ENCODE measurements at places on chromosomes 11 and 22.
A peak's percentile ranks its signal among the peaks of the same experiment; 100 is the strongest.

DNA sequence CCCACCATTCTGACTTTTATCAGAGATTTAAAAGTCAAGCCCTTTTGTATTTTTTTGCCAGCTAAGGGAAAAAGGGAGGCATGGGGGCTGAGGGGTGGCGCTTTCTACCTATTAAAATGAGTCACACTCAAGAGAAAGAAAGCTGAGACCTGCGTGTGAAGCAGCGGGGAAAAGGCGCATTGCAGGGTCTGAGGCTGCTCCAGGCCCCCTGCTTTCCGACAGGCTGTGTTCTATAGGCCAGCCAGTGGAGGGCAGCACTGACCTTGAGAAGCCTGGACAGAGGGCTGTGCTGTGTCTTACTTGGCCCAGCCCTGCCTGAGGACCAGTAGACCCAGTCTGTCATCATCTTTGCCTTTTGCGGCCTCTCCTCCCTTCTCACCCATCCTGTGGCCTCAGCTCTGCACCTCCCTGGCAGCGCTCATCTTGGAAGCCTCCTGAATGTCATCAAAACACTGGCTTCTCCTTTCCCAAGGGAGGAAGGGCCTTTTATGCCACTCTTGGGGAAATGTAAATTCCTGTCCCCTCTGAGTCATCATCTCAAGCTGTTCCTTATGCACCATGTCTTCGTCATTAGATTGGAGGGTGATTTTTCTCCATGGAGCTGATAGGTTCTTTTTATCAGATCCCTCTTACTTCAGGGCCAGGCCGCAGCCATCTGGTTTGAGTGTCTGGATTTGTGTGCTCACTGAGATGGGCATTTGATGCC is 12.6 kb upstream of the MAPK8IP1 start:
- peak; percentile 25 for DNase-seq

DNA sequence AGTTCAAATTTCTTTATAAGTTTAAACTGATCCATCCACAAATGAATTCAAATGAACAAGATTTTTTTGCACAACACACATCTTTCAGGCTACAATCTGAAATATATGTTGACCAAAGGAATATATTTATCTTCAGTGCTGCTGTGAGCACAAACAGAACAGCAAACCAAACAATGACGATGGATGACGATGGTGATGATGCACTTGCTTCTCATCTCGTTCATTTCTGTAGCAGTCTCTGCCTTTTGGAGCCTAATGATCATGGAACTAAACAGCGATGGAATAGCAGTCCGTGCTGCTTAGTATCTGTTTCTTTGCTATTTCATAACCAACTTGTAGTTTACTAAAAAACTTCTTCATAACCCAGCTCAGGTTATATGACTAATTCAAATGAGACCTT is 220.7 kb upstream of the BLID start:
- DNase-seq = no peak

- no peak for DNase-seq
Measured at GRCh38 chr22:27196606-27197005, 539.2 kb downstream of the MIAT start.

- no peak for DNase-seq
Measured at GRCh38 chr11:19816040-19816439, 103.4 kb downstream of the NAV2 start.

Data from activated T-cell treated with anti-CD3 and anti-CD28 coated beads for 48 hours (primary cell).